ENCODE measurements at places on chromosomes 3 and 15.
A peak's percentile ranks its signal among the peaks of the same experiment; 100 is the strongest.

GRCh38 chr3:37054370-37054769 lies 61.1 kb downstream of the MLH1 start:
- DNase-seq = peak; percentile 20

GRCh38 chr3:46709721-46710120 lies 7.9 kb downstream of the PRSS50 start:
- no peak for DNase-seq

DNA sequence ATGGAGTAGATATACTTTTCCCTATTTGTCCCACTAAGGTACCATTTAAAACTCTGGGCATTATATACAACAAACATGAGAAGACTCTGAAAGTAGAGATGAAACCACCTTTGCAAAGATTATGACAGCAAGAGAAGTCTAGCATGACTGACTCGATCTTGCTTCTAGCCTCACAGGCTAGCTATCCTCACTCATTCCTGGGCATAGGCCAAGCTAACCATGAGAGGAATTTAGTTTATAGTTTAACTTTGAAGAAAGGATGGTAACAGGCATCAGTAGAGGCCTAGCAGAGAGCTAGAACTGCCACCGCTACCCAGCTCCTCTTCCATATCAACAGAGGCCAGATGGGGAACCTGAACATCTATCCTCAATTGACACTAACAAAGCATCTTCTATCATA lies 63.5 kb upstream of the FSIP1 start:
- DNase-seq = no peak

GRCh38 chr3:48685293-48685602 lies 467 bp downstream of the NCKIPSD start:
- no peak for DNase-seq

GRCh38 chr15:92383519-92384324 lies 10.0 kb upstream of the ST8SIA2 start:
- DNase-seq = peak; percentile 24

GRCh38 chr3:97928986-97929385 lies 43.2 kb downstream of the RIOX2 start:
- no peak for DNase-seq

GRCh38 chr3:42133500-42134298 lies 42.5 kb downstream of the TRAK1 start:
- no peak for DNase-seq

DNA sequence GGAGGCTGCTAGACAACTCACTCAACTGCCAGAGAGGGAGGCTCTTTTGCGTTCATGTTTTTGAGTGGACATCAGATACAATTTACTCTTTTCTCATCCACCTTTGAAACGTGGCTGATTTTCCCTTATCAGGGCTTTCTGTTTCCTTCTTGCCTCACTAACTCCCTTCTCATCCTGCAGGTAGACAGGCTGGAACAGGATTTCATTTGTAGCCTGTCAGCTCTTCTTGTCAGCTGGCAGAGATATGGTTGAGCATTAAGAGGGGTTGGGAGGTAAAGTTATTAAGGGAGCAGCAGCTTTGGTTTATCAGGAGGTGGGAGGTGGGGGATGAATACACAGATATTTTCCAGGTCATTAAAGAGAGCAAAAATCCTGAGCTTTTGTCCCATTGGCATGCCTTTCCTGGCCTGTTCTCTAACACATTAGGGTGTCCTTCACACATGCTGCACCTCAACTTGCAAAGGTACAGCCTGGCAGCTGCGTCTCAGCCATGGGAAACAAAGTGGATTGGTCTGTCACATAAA lies 73.5 kb downstream of the PPM1L start:
- no peak for DNase-seq

- no peak for DNase-seq
Observed at GRCh38 chr3:55704521-55704920, 217.4 kb upstream of the WNT5A start.

DNA sequence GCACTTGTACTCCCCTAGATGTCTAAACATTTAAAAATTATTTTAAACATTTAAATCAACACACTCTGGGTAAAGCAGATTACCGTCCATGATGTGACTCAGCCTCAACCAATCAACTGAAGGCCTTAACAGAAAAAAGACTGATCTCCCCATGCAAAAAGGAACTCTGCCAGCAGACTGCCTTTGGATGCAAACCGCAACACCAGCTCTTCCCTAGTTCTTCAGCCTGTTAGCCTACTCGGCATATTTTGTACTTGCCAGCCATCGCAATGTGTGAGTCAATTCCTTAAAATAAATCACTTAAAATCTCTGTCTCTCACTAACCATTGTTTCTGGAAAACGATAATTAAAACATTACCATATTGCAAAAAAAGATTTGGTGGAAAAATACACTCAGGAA lies 375.9 kb downstream of the RSL24D1 start:
- no peak for DNase-seq
